Hair follicular keratinocyte (primary cell): ENCODE measurements at places on chromosomes 7 and 10. TPM values are rescaled to one million over a fixed set of nuclear protein-coding genes. Genes with fewer than 3 reads are reported as not detected.

PON1 gene
- not detected in 2 replicates for total RNA-seq

AKR1B15 gene
- total RNA-seq: not detected in 2 replicates

GIMAP2 gene
- 0.08 and 0.94 TPM in 2 replicates for total RNA-seq

NUPR2 gene
- not detected in 2 replicates for total RNA-seq

MEST gene
- total RNA-seq: 5.6 and 20.4 TPM in 2 replicates

HABP2 gene
- not detected in 2 replicates for total RNA-seq

PPP1R3A gene
- total RNA-seq: not detected in 2 replicates

SCART1 gene
- total RNA-seq: 0.30 and 0.31 TPM in 2 replicates

HECW1 gene
- total RNA-seq: 0.04 TPM in 1 of 2 replicates, not detected in the other

ACTL6B gene
- not detected in 2 replicates for total RNA-seq

LIPF gene
- not detected in 2 replicates for total RNA-seq

MNX1 gene
- 0.16 TPM in 1 of 2 replicates, not detected in the other for total RNA-seq

AEBP1 gene
- total RNA-seq: 6.6 and 9.7 TPM in 2 replicates

GRID2IP gene
- total RNA-seq: 0.16 TPM in 1 of 2 replicates, not detected in the other

ATG9B gene
- total RNA-seq: 0.04 and 0.08 TPM in 2 replicates

GSTO2 gene
- 50.1 and 65.3 TPM in 2 replicates for total RNA-seq

MACC1 gene
- total RNA-seq: 0.86 and 1.4 TPM in 2 replicates

SAMD8 gene
- 13.9 and 22.5 TPM in 2 replicates for total RNA-seq

SPDYE6 gene
- total RNA-seq: not detected in 2 replicates

ST7 gene
- 12.3 and 14.8 TPM in 2 replicates for total RNA-seq

FAM200A gene
- 3.4 and 4.7 TPM in 2 replicates for total RNA-seq

CLCN1 gene
- 0.08 TPM in 1 of 2 replicates, not detected in the other for total RNA-seq

CD36 gene
- 0.47 TPM in 1 of 2 replicates, not detected in the other for total RNA-seq

CFAP46 gene
- 2.4 and 2.5 TPM in 2 replicates for total RNA-seq

PDE1C gene
- 3.4 and 6.7 TPM in 2 replicates for total RNA-seq

NRAP gene
- not detected in 2 replicates for total RNA-seq

MOSPD3 gene
- total RNA-seq: 12.3 and 13.0 TPM in 2 replicates

NAT16 gene
- not detected in 2 replicates for total RNA-seq
